Brain (organoid and tissue), 16 donors: ENCODE measurements at places on chromosomes 13 and 19.

DNA sequence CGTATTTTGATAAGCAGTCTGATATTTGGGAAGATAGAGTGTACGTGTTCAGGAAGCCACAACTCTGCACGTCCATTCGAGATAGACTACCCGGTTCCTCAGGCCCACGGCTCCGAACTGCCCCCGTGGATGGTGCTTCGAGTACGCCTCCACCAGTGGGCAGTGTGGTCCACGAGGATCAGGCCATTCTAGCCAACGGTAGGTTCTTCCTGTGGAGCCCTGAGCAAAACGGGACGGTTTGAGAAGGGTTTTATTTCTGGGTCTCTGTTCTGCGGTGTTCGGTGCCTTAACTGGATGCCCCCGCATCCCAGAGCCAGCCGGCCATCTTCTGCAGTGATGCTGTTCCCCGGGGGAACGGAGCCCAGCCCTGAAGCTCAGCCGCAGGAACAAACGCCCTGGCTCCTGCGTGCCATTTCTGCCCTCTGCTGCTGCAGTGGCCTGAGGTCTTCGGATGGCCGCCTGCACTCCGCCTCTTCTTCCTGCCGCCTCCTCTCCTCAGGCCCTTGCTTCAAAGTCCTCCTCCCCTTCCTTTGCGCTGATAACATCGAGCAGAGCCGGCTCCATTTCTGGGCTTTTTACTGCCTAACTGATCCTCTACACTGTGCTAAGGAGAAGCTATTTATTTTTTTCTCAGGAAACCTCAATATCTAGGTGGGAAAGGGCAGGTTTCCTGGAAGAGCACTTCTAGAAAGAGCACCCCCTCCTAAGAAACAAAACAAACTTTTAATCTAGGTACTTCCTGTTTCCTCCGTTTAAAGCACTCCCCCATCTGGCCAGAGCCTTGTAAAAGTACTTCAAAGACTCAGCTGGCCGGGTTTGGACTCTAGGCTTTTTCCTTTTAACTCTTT lies 36.2 kb upstream of the SLC46A3 start:
- DNase-seq, result peak; percentile 6

- DNase-seq, result peak; percentile 38
Observed at GRCh38 chr13:111178402-111178801, 63.3 kb downstream of the ARHGEF7 start.

DNA sequence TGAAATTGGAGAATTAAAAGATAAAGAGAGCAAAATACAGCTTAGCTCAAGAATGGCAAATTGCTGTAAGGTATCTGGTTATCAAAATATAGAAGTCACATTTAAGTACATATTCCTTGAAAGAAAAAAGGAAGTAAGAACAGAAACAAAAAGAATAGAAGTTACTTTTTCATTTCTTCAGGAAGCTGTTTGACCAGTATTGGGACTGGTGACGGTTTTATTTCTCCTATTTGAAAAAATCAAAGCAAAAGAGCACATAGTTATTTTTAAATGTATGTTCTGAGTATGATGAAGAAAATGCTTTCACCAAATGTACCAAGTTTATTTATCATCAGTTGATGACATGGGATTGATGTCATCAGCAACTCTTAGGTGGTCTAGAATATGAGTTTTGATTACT lies 83.1 kb upstream of the OXGR1 start:
- DNase-seq, result no peak

- peak; percentile 54 for DNase-seq
Observed at GRCh38 chr13:79187917-79188690, 218.0 kb downstream of the RBM26 start.

DNA sequence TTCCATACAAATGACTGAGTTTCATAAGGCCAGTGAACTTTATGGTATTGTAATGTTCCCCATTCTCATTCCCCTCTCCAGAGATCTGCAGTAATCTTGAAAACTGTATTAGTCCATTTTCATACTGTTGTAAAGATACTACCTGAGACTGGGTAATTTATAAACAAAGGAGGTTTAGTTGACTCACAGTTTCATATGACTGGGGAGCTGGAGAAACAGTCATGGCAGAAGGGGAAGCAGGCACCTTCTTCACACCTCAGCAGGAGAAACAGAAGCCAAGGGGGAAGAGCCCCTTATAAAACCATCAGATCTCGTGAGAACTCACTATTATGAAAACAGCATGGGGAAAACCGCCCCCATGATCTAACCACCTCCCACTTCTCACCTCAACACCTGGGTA lies 318.7 kb upstream of the KLF12 start:
- no peak for DNase-seq

GRCh38 chr13:21237081-21237480 lies 60.6 kb downstream of the MRPL57 start:
- DNase-seq, result no peak

DNA sequence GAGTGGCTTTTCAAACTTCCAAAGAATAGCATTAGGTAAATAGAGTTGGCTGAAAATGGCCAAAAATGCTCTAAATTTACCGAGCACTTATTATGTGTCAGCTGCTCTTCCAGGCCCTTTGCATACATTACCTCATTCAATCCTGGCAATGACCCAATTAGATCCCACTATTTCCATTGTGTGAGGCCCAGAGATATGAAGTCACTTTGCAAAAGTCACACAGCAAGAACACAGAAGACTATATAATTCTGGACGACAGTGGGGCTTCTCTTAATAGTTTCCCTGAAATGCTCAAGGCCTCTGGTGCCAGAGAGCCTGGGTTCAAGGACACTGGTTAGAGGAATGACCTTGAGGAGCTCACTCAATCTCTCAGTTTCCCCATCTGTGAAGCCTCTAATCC lies 146.8 kb downstream of the IER2 start:
- DNase-seq, result no peak

DNA sequence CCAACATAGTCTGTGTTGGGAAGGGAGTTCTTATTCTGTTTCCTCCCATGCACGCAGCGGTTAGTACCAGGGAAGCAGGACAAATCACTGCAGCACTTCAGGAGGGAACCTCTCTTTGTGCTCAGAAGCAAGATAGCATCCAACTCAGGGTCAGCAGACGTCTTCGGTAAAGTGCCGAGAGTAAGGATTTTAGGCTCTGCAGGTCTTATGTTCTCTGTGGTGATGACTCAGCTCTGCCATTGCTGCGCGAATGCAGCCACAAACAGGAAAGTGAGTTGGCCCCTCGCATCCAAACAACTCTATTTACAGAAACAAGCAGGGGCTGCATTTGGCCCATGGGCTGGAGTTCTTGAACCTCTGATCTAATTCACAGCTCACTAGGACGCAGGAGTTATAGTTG lies 122.1 kb upstream of the SPATA13 start:
- DNase-seq, result no peak

GRCh38 chr13:24032674-24033073 lies 127.8 kb upstream of the SPATA13 start:
- no peak for DNase-seq

DNA sequence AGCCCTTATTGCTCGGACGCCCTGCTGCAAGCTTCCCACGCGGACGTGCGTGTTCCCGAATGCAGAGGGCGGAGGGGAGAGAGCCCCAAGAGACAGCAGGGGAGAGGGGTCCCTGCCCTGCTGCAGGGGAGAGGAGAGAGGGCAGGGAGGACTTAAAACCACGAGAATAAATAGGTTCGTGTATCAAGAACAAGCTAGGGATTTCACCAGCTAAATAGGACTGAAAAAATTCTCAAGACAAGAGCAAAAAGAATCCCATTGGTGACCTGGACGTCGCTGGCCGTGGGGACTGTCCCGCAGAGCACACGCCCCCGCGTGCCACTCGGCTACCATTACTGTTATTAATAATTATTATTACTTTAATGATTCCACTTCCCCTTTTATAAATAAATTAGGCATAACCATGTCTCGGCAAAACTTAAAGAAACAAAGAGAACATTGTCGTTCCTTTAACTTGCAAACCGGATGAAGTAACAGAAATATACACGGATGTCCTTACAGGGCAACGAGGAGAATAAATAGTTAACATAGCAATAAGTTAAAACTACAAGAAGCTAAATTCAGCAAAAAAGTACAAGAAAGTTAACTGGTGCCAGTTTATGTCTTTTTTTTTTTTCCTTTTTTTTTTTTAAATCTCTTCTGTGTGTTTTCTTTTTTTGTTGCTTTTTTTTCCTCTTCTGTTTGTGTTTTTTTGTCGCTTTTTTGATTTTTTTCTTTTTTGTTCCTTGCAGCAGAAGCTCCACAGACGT lies 16.6 kb downstream of the PRKCSH start:
- no peak for DNase-seq

DNA sequence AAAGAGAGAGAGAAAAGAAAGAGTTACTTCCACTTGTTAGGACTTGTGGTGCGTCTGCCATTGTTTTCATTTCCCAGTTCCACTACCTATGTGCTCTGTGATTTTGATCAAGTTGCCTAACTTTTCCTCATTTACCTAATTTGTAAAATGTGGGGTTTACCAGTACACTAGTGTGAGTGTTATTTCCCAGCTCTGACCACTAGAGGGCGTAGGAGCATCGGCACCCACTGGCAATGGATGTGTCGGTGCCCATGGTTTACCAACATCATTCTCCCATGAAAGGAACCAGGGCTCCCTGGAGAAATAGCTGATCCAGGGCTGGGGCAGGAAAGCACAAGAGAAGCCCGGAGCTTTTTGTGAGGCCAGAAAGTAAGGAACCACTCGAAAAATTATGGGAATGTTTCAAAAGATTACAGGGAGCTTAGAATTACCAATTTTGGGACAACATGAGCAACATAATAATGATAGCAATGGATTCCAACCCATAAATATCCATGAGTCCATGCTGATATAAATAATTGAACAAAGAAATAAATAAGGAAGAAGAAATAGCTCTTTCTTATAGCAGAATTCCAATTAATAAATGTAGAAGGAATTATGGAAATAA lies 15.1 kb upstream of the CEACAM4 start:
- DNase-seq, result peak; percentile 13

GRCh38 chr19:49417088-49417487 lies 6.2 kb downstream of the PTH2 start:
- DNase-seq, result no peak

- DNase-seq, result peak; percentile 66
Observed at GRCh38 chr19:45528149-45528743, 21.0 kb downstream of the VASP start.

DNA sequence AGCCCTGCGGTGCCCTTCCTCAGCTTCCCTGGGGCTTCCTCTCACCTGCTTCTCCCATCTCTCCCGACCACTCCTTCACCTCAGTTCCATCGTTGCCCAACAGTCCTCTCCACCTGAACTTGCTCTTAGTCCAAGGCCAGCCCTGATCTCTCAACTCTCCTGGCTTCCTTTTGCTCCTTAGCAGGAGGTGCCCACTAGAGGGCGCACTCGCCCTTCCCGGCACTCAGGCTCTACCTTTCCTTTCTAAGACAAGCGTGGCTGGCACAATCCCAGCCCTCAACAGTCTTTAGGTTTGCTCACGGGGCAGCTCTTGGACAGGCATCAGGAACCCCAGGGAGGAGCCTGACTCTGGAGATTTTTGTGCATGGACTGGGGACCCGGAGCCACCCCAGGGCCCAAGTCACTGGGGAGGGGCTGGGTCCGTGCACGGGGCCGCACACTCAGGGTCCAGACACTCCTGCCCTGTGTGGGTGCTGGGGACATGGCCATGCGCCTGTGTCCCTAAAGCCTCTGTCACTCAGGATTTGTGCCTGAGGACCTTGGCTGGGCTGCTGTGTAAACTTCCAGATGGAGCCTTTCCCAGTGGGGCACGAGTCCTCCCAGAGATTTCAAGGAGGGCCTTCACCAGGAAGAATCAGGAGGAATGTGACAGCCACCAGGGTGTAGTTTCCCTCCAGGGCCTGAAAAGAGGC lies 12.1 kb upstream of the CEACAM8 start:
- DNase-seq, result peak; percentile 10

- no peak for DNase-seq
Observed at GRCh38 chr19:37930416-37930815, 23.4 kb downstream of the SIPA1L3 start.

DNA sequence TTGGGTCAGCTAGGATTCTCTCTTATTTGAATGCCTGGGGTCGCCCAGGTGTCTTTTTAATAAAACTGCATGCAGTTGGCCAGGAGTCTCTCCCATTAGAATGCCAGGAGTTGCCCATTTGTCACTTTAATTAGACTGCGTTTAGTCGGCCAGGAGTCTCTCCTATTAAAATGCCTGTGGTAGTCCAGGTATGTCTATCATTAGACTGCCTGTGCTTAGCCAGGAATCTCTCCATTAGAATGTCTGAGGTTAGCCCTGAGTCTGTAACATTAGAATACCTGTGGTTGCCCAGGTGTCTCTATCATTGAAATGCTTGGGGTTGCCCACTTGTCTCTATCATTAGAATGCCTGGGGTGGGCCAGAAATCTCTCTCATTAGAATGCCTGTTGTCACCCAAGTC lies 1470.9 kb downstream of the UQCRFS1 start:
- no peak for DNase-seq

- DNase-seq, result no peak
Observed at GRCh38 chr19:3243819-3244700, 19.6 kb downstream of the CELF5 start.

GRCh38 chr13:59099182-59099974 lies 1064.3 kb downstream of the DIAPH3 start:
- DNase-seq, result no peak

DNA sequence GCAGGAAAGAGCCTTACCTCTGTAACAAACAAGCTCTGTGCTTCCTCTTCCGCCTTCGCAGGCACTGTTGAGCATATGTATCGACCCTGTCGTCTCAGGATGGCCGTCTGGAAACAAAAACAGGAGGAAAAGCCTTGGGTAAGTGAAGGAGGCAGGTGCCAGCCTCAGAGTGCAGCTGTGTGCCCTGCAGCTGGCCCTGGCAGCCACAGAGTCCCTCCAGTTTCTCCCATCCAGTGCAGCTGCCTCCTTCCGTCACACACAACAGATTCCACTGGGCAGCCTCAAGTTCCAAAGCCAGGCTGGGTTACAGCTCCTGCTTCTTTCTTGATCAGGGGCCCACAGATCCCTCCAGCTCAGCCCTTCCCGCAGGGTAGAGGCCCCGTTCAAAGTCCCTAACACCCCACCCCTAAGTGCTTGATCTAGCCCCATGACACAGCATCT lies 47.7 kb downstream of the DOCK9 start:
- DNase-seq, result no peak

DNA sequence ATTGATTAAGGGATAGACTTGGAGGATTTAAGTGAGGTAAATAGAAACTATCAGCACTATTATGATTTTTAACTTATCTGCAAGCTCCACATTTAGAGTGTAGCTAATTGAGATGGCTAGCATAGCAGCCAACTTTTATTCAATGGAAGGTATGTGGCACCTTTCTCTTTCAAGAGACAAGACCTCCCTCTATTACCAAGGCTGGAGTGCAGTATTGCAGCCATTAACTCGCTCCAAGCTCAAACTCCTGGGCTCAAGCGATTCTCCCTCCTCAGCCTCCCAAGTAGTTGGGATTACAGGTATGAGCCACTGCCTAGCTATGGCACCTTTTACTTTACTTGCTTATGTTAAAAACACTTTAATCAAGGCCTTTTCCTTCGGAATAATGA lies 8.2 kb downstream of the TPT1 start:
- no peak for DNase-seq
